ENCODE measurements at places on chromosomes 7 and 10.

GRCh38 chr7:24026351-24026750 is 257.6 kb upstream of the NPY start:
- DNase-seq, result no peak

DNA sequence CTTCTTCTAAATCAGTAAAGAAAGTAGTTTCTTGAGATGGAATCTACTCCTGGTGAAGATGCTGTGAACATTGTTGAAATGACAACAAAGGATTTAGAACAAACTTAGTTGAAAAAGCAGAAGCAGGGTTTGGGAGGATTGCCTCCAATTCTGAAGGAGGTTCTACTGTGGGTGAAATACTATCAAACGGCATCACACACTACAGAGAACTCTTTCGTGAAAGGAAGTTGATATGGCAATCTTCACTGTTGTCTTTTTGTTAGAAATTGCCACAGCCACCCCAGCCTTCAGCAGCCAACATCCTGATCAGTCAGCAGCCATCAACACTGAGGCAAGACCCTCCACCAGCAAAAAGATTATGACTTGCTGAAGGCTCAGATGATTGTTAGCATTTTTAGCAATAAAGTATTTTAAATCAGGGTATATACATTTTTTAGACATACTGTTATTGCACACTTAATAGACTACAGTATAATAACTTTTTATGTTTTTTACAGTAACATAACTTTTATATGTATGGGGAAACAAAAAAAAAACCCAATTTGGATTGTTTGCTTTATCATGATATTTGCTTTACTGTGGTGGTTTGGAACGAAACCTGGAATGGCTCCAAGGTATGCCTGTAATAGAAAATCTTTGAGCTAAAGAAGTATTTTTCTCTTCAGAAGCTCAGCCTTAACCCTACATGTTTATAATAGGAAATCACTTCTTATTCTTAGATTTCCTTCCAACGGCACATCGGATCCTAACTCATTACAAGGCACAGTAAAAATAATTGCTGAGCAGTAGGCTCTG is 257.3 kb downstream of the LRMDA start:
- no peak for DNase-seq

GRCh38 chr10:86365346-86366032 is 1.1 kb downstream of the GRID1 start:
- no peak for DNase-seq

DNA sequence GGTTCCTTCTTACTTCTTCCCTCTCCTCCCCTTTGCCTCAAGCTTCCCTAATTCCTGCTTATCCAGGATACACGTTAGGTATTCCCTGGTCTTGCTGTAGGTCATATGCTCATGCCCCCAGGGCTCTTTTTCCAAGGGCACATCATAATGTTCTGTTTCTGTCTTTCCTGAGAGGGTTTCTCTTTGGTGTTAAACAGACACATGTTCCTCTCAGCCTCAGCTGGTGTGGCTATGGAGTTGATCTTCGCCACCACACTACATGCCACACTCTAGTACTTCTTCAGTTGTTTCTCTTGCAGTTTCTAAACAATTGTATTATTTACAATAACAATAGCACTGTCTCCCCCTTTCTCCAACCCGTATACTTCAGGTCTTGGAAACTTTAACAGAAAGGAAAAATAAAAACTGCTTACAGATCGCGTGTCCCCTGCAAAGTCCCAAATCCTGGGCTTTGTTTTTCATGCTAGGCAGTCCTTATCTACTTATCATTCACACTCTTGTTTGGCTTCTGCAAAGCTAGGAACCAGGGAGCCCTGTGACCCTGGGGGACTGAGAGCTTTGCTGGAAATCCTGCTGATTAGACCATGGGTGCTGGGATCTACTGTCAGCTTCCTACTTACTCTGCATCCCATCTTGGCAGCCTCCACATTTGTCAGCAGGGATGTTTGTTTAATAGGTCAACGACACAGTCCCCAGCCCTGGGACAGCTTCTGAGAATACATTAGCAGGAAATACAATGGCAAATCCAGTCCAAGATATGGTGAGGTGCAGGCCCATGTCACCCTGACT is 193.9 kb upstream of the BMPER start:
- DNase-seq, result no peak

GRCh38 chr10:129793479-129793878 is 170.6 kb downstream of the EBF3 start:
- DNase-seq, result no peak

GRCh38 chr10:3217853-3218252 is 45.3 kb upstream of the PITRM1 start:
- no peak for DNase-seq

GRCh38 chr7:36157527-36158320 is 4.7 kb downstream of the EEPD1 start:
- DNase-seq, result no peak

- DNase-seq, result no peak
These were observed 108.3 kb downstream of the TNS3 start for GRCh38 chr7:47473499-47474210.

DNA sequence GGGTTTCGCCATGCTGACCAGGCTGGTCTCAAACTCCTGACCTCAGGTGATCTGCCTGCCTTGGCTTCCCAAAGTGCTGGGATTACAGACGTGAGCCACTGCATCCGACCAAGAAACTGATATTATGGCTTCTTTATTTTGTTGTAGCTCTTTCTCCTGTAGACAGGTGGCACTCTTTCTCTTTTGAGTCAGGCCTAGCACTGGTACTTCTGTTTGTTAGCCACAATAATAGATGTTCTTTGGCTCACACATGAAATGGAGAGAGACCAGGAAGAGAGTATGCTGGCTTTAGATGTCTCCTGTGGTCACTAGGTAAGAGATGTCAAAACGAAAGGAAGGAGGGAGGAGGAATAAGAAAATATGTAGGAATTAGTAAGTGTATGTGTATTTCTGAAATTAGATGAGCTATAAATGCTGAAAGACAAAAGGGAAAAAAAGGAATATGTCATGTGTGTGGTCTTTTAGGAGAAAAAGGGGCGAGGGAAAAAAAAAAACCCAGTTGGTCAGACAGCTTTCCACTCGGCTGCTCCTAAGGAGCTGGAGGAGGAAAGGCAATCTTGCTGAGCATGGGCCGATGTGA is 78.7 kb downstream of the CLEC2L start:
- DNase-seq, result no peak

DNA sequence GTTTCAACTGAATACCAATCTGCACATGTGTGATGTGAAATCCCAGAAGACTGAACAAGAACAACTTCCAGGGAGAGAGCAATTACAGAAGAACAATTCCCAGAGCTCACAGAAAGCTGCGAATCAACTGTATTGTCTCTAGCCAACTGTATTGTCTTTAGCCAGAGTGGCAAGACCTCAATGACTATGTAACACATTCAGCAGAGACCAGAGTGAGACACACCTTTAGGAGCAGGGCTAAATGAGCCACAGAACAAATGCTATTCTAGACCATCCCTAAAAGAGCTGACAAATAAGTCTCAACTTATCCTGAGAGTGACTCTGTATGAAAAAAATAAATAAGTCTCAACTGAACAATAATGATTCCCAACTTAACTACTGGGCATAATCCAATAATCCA is 72.0 kb downstream of the KMT2C start:
- no peak for DNase-seq

DNA sequence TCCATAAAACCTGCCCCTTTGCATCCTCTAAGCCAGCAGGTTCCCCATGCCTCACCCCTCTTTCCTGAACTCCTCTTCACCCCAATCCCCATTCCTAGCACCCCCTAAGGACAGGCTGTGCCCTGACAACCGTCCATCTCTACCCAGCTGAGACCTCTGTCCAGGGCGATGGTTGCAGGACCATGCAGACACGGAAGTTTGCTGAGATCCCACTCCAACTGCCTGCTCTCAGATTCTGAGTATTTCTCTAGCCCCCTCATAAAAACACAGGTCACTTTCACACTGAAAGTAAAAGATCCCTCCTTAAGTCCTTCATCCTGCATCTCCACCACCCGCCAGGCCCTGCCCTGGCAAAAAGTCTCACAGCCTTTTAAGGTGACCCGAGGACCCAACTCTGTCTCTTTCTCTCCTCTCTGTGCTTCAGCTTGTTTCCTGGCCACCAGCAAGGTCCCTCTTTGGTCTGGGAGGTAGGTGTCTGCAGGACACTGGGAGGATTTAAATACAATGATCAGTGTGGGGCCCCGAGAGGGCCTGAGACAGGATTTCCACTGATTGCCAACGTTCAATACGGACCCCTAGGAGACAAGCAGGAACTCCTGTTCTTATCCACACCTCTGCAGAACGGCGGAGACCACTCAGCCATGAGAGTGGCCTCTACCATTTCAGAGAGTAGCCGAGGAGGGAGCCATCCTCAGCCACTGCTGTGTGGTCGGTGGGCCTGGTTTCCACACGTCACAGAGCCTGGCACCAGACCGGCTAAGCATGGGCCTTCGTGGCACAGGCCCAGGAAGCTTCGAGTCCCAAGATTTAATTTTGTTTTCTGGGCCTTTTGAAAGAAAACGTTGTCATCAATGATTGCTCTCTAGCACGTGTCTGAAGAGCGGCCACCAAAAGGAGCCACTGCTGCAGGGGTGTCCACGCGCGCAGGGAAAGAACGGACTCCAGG is 27.9 kb downstream of the CALML3 start:
- DNase-seq, result no peak

- DNase-seq, result no peak
These were observed 138.9 kb downstream of the JAZF1 start for GRCh38 chr7:28041508-28042314.

- no peak for DNase-seq
These were observed 926 bp upstream of the C7orf33 start for GRCh38 chr7:148589640-148590039.

GRCh38 chr10:79941585-79942210 is 7.2 kb downstream of the SFTPD start:
- no peak for DNase-seq

DNA sequence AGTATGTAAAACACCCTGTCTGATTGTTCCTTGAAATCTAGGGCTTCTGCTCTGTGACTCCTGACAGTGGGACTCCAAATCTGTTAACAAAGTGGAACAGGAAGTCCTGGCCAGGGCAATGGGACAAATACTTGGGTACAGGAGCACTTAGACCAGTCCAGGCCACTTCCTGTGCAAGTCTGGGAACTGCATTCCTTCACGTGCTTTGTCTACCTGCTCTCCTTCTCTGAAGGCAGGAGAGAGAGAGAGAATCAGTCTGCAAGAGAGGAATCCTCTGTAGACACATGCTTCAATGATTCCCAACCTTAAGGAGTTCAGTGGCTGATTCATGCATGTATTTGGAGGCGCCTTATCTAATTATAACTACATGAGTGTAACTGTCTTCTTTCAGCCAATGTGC is 530.2 kb downstream of the GATA3 start:
- no peak for DNase-seq

- DNase-seq, result no peak
These were observed at the start of gene PCLO for GRCh38 chr7:83162402-83163256. Gene PCLO, minus strand, starts transcription at chr7:83162884. Its CDS starts 292 bp downstream, at chr7:83162592.

- DNase-seq, result no peak
These were observed 161.2 kb downstream of the CAMK1D start for GRCh38 chr10:12510501-12510941.

- DNase-seq, result no peak
These were observed 85.1 kb upstream of the GTF2I start for GRCh38 chr7:74572301-74572979.

GRCh38 chr10:81928119-81928518 is 53.1 kb downstream of the NRG3 start:
- no peak for DNase-seq

Measured in stimulated activated CD8-positive, alpha-beta memory T cell treated with anti-CD3 and anti-CD28 coated beads, Interleukin-2, amount 100 ng/mL, for 1 hour (primary cell).